Keratinocyte (primary cell): ENCODE measurements at places on chromosomes 12 and 14.

- DNase-seq, result peak; percentile 7
Measured at GRCh38 chr12:89663577-89664357, 44.9 kb downstream of the ATP2B1 start.

- DNase-seq, result peak; percentile 0
Measured at GRCh38 chr12:91331371-91331770, 148.8 kb upstream of the DCN start.

DNA sequence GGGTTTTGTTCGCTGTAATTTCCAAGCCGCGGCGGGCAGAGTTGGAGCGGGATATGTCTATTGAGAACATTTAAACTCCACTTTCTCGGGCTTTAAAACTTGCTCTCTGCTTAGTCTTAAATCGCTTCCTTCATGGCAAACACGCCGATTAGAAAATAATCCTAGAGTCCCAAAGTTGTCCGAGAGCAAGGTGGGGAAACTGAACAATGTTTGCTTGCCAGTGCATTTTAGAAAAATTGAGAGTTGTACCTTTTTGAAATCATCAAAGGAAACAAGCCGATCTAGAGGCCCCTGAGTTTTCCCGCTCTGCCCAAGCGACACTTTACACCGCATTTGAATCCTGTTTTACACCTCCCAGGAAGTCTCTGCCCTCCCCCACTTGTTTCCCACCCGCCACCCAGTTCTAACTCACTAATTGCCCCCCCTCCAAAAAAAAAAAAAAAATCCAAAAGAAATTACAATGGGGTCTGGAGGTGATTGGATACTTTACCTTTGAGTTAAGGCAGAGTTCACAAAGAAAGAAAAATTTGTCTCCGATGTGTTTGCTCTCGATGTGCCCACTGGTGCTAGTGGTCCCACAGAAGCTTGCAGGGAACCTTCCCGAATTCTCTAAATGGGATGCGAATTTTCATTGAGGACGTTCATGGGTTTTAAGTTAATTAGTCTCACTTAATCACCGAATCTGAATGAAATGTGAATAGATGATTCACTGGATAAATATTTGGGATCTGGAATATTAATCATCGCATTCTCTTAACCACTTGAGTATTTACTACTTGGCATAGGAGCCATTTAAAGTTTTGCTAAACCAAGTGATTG, 2.3 kb downstream of the HMGA2 start:
- DNase-seq, result no peak

DNA sequence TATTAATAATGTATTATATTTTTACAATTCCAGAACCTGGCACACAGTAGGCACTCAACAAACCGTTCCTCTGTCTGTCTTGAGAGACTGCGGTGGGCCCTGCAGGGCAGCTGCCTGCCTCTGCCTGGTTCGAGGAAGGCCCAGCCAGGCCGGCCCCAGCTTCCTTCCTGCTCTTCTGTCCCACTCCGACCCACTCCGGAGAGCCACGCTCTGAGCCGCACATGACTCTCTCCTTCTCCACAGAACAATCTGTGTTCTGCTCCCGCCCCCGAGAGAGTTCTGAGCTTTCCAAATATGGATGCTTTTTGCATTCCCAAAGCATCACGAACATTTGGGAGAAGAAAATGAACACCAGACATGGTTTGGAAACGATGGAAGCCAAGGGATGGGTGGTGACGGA, 57.3 kb downstream of the TTC7B start:
- no peak for DNase-seq

DNA sequence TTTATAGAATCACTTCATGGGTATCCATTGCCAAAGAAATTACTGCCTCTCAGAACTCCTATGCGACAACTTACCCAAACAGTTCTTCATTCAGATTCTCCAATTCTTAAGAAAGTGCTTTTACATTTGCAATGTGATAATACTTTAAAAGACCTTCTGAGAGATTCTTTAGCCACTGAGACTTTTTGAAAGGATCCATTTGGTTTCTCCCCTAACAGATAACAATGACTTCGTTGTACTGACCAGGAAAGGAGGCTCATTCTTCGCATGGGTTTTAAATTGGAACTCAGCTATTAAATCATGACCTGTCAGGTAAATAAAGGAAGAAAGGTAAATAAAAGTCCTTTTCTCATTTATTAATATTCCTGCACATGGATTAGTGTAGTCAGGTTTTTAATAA, 14.8 kb downstream of the ITPR2 start:
- DNase-seq, result no peak

GRCh38 chr12:2343681-2344080, 290.9 kb downstream of the CACNA1C start:
- DNase-seq, result no peak

GRCh38 chr12:88062474-88062873, 33.3 kb upstream of the C12orf50 start:
- no peak for DNase-seq

- no peak for DNase-seq
Measured at GRCh38 chr12:79408689-79409088, 282.1 kb downstream of the PAWR start.

- no peak for DNase-seq
Measured at GRCh38 chr14:31457665-31458659, 656 bp upstream of the DTD2 start.

DNA sequence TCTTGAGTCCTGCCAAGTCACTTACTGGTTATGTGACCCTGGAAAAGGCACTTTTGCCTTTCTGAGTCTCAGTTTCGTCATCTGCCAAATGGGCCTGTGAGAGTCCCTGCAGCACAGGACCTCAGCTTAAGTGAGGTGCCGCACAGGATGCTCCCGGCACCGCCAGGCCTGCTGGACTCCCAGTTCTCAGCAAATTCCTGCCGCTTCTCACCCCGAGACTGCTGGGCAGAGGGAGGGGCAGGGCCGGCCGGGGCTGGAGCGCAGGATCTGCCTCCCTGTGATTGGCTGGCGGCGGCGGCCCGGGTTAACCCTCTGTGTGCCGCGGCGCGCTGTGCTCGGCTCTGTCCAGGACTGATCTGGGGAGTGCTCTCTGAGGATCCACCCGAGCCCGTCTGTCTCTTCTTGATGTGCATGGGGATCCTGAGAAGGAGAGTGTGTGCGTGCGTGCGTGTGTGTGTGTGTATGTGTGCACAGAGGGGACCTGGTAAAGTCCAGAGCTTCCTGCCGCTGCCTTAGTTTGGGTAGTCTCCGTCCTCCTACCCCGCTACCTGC, 8.6 kb downstream of the SETD1B start:
- no peak for DNase-seq

DNA sequence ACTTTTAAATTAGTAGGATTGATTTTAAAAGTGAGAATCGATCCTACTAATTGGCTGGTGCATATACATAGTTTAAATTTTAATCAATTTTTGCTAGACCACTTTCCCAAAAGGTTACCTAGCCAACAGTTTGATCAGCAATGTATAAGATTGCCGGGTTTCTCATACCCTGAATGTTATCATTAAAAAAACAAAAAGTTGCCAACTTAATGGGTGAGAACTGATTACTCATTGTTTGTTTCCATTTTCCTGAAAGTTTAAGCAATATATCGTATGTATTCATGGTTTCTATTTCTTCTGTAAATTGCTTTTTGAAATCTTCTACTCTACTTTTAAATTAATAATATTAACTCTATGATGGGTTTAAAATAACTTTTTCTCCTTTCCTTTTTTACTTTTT, 4.4 kb upstream of the MYBPC1 start:
- no peak for DNase-seq

DNA sequence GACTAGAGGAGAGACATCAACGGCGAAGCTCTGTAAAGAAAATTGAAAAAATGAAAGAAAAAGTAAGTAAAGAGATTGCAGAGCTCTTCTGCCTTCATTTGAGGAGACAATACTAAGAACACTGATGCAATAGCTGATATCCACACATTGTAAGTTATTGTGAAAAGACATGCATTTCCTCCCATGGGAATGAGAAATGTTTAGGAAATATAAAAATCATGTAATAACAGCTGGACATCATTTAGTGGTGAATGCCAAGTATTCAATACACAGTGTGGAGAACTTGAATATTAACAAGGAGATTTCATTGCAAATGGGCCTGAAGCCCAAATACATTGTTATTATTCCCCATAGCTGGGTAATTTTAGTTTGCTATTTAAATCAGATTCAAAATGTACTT, 179.2 kb downstream of the KICS2 start:
- DNase-seq, result no peak

GRCh38 chr12:54463034-54463433, 10.4 kb downstream of the GTSF1 start:
- no peak for DNase-seq

DNA sequence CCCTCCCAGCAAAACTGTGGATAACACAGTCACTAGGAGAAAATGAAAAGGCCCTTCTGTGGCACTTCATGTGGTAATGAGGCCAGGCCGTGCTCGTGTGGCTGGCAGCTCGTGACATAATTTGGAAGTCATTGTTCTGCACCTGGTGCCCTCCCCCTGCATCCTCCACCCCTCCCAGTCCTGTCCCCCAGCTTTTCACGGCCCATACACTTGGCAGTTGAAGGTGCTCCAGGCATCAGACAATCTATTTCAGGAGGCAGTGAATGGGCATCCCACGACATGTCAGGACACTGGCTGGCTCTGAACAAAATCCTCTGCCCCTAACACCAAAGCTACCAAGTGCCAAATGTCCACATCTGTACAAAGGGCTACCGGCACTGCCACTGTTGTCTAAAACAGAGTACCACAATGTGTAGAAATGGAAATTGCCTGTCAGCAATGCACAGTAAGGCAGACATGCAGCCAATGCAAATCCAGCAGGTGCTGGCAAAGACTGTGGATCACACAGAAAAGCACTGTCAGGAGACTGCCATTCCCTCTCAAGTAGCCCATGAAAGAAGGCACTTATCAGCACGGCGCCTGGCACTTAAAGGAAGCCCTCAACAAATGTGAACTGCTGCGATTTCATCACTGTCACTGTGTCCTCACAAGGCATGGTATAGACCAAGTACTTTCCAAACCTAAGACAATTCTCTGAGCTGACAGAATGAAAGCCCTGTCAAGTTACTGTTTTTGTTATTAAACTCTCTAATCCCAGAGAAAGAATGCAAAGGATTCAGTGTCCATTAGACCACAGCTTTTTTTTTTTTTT, 39.1 kb downstream of the CORO1C start:
- DNase-seq, result peak; percentile 33

DNA sequence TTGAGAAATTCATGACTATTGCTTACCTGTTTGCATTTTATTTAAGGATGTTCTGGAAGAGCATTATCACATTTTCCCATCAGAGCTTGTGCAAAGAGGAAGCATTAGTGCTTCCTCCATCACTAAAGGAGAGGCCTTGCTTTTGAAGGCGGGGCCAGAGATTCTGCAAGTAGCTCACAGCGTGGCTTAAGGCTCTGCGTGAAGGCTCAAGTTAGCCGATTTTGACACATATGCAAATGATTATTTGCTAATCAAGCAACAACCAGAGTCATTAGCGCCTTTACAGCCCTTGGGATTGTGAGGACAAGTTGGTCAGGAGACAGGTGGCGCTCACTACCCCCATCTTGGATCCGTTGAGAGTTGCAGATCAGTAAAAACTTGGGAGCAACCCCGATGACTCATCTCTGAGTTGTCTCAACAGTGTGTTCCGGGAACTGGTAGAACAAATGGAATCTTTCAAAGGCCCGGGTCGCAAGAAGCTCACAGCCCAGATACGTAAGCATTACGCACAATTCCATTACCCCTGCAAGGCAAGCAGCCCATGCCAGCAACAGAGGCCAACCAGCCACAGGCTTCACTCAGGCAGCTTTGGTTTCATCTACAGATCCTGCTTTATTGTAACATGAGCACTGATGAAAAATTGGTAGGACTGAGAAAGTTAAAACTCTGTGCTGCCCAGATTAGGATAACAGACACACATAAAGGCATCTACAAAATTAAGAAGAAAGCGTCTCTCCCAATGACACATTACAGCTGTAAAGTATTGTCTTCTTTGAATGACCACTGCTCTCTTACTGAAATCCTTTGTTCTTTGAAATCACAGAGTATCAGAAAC, 34.9 kb upstream of the SPTSSA start:
- peak; percentile 78 for DNase-seq

- DNase-seq, result no peak
Measured at GRCh38 chr12:18454330-18454729, 193.0 kb downstream of the PIK3C2G start.

DNA sequence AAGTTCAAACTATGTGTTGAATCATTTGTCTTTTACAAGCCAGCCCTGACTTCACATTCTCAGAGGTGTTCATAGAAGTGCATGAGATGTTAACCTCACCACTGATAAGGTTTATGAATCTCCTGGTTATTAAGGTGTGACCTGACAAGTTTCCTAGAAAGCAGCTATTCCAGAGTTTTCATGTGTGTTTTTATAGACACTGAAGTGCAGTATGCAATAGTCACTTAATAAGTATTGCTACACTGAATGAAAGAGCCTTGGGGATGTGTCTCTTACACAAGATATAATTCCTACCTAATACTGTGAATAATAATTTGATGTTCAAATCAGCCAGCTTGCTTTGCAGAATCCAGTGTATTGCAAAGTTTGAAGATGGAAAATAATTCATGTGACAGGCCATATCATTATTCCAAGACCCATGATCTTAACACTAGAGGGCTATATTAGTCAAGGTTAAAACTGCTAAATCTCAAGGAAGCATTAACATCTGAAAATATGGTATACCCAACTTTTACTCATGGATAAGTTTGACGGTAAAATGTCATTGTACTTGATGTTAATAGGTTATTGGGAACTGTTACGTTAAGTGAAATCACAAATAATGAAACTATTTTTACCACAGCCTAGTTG, 13.0 kb downstream of the SLC25A3 start:
- no peak for DNase-seq

GRCh38 chr12:123126294-123127181, 24.4 kb downstream of the PITPNM2 start:
- peak; percentile 84 for DNase-seq

DNA sequence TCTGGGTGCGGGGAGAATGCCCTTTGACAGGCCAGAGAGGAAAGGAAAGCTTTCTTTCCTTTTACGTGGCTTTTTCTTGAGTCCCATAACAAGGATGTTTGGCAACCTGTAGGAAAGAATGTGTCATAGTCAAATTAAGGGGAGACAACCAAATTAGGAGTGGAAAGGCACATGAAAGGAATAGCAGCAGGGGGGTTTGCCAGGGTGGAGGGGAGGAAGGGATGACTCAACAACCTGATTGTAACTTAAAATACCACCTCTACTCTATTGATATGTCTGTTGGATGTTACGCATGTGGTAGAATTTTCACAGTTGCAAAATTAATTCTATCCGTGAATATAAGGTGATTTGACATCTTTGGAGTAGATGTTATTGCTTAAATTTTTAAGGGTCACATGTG, 28.5 kb upstream of the MYBPC1 start:
- no peak for DNase-seq

GRCh38 chr12:3526776-3527175, 35.8 kb downstream of the PRMT8 start:
- DNase-seq, result no peak

GRCh38 chr14:105841022-105842009, 314.9 kb downstream of the TMEM121 start:
- no peak for DNase-seq

DNA sequence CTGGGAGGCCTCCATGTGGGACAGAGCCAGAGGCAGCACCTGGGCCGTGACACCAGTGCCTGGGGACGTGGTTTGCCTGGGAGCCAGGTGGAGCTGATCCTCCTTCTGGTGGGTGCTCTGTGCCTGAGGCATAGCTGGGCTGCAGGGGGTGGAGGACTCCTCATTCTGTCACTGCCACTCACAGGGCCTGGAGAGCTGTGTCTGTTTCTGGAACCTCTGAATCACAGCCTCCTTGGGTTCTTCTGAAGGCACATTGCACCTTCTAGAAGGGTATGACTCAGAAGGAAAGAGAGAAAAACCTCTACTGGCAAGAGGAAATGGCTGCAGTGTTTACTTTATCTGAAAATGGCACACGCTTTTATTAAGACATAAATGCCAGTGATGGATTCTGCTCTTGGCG, 659.8 kb downstream of the VRK1 start:
- no peak for DNase-seq
